ENCODE measurements at places on chromosomes 3 and 15.

- no peak for DNase-seq
Measured at GRCh38 chr3:63047068-63047467, 171.9 kb upstream of the CADPS start.

DNA sequence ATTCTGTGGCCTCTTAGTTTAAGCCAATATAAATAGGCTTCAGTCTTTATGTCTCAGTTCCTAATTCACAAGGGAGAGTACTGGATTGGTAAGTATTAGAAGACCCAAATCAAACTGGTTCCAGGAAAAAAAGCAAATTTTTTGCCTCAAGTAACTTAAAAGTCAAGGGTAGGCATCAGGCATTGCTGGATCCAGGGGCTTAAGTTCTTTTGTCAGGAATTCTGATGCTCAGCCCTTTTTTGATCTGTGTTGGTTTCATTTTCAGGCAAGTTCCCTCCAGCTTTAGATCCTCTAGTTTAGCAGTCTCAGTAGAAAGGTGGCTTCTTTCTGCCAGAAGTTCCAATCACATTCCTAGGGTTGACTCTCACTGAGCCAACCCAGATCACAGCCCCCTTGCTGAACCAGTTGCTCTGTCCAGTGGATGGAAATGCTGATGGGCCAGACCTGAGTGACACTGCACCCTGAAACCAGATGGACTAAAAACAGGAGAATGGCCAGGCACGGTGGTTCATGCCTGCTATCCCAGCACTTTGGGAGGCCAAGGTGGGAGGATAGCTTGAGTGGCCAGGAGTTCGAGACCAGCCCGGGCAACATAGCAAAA is 253.5 kb downstream of the SHQ1 start:
- no peak for DNase-seq

DNA sequence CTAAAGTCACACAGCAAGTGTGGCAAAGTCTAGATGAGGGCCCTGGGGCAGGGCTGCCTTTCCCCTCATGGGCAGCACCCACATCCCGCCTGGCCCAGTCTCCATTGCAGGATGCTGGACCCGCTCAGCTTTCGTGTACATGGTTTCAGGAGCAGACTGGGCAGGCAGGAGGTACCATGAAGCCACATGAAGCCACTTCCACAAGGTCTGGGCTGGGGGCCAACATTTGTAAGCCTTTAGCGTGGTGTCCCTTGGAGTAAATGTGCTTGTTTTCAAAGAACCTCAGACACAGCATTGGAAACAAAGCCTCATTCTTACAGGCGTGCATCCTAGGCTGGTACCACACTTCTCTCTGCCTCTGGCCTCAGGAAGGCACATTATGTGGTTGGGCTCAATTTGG is 34.5 kb downstream of the UMPS start:
- DNase-seq: no peak

DNA sequence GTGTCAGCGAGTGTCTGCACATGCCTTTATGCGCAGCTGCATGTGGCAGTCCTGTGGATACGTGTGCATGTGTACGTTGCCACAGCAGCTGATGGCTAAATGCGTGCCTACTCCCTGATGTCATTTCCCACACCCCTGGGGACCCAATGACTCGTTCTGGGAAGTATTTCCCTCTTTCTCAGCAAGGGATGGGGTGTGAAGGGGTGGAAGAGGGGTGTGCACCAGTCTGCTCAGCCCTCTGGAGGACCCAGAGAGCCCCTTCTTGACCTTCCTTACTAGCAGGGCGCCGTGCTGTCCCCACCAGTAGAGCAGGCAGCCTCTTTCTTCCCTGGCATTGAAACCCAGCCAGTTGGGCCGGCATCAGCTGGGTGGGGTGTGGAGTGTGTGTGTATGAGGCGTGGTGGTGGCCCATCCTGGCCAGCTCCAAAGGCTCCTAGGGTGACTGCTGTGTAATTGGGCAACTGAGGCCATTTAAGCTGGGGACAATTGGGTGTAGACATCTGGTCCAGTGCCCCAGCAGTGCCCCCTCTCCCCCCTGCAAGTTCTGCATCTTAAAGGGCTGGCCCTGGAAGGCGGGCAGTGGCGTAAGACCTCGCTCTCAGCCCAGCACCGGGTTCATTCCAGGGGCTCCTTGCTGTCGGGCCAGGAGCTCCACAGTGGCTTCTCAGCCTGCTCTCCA is 19.2 kb downstream of the SNX33 start:
- DNase-seq: no peak

DNA sequence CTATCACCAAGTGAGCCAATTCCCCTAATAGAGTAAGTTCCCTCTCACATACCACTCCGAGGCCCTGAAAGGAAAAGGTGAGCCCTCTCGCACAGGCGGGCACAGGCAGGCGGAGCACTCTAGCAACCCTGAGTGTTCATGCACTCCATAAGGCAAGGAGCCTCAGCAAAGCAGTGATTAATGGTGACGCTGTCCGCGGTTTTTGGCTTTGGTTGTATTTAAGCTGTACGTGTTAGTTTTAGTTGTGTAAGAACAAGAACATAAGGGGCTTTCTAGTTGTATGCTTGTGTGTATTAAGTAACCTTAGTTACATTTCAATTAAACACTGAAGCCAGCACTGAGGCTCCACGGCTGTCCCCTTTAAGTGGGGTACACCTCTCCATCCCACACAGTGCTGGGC is 33.1 kb downstream of the KLHL25 start:
- DNase-seq: no peak

DNA sequence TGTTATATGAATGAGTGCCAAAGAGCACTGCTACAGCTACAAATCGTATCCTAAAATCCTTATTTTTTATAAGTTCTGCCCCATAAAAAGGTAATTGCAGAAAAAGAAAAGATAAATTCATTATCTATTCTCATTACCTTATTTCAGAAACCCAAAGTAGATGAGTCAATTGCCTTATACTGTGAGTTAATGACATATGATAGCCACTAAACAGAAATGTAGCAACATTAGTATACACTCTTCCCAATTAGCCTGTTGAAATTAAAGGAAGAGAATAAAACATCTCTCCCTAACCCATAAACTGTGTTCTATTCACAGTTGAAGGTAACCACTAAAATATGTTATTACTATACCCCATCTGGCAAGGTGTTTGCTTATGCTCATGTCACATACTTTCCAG is 11.0 kb downstream of the TBL1XR1 start:
- no peak for DNase-seq

GRCh38 chr3:145648396-145648795 is 512.6 kb downstream of the PLOD2 start:
- no peak for DNase-seq

- no peak for DNase-seq
Measured at GRCh38 chr3:60391292-60391691, 860.0 kb downstream of the FHIT start.

GRCh38 chr3:58924578-58924977 is 125.2 kb downstream of the CFAP20DC start:
- DNase-seq: no peak

DNA sequence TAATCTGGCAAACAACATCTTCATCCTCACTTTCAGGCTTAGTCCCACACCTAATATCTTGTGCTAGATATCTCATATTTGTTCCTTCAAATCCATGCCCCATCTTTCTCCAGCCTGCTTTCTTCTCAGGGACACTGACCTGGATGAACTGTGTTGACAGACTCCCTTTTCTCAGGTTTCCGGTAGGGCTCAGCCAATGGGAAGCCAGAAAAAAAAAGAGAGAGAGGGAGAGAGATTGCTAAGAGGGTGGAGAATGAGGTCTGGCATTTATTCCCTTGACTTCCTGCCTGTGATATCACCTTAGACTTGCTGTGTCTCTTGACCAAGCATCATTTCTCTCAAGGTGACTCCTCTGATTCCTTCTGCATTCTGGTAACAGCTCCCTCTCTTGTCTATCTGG is 145.6 kb upstream of the ABI3BP start:
- DNase-seq: no peak

GRCh38 chr3:127478922-127479321 is 111.6 kb downstream of the TPRA1 start:
- DNase-seq: no peak

DNA sequence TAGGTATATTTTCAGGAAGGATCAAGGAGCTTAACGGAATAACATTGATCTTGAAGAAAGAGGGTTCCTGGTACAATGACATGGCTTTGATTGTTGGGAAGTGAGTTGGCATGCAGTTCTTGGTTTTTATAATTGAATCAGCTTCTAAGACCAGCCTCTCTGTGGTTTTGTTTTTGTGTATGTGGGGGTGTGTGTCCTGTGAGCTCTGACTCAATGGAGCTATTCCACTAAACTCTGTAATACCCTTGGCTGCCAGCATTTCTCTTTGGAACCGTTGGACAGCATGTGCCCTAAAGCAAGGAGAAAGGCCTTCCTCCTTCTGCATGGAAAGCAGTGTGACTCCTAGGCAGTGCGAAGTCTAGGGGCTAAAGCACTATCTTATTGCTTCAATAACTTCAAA is 124.8 kb downstream of the EDEM1 start:
- no peak for DNase-seq

GRCh38 chr3:149572796-149573414 is 84.9 kb downstream of the WWTR1 start:
- DNase-seq: no peak

GRCh38 chr15:36755341-36756000 is 176.0 kb downstream of the CDIN1 start:
- no peak for DNase-seq

GRCh38 chr3:38497031-38497430 is 891 bp downstream of the EXOG start:
- no peak for DNase-seq

DNA sequence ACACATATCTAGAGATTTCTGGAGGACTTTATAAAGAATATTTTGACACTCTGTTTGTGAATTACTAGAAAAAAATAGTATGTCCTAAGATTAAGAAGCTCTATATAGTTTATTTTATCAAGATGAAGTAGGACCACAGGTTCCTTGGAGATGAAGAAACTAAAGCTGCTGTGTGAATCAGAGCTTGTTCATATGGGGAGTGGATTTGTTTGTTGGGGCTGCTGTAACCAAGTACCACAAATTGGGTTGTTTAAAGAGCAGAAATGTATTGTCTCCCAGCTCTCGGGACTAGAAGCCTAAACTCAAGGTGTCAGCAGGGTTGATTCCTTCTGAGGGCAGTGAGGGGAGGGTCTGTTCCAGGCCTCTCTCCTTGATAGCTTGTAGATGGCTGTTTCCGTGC is 270.6 kb upstream of the UMPS start:
- DNase-seq: no peak

DNA sequence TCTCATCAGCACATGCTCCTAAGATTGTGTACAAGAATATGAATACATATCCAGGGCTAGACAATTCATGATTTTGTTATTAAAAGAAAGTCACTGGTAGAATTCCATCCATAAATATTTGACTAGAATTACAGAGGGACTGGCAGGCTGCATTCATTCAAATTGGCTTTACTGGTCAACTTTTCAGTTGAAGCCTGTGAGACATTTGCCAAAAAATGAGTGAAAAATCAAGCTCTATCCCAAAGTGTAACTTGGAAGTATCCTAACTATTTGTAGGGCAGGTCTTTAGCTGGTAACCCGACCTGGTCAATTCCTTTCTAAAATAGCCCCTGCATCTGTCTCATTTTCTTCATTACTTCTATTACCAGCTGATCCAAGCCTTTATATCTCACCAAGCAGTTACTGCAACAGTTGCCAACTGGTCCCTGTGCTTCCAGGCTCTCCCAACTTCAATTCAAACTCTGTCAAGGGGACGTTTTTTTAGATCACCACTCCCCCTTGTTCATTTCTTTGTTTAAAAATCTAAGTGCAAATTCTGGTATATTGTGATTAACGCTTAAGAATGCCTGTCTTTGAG is 173.1 kb upstream of the TBL1XR1 start:
- DNase-seq: no peak

DNA sequence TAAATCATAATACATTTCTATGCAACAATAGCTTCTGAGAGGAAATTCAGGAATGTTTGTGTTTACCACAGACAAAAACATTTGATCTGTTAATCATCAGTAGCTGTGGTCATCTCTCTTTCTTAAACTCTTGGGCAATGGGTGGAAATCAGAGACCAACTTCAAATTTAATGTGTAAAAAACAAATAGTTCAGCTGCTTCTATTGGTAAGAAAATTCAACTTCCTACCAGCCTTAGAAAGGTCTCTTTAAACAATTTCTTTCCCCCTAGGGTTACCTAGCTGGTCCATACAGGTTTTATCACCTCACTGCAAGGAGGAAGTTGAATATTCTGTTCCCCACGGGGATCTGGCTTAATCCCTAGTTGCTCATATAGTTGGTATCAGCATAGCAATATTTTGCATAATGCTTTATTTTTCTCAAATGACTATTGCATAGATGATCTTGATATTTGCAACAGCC is 20.3 kb upstream of the PPP4R2 start:
- no peak for DNase-seq

DNA sequence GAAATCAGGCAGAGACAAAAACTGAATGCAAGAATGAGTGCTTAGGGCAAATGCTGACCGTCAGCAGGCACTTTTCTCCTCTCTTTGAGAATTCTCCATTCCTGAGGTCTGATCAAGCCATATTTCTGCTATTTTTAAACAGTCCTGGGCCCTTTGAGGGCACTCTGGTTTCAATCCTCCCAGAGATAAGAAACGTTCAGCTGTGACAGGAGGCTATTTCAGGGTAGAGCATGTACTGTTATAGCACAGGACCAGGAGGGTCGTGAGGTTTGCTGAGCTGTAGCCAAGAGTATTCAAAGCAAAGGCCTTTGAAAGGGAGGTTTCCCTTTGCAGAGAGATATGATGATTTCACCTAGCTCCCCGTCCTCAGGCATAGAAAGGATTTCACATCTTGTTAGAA is 39.6 kb upstream of the PDZRN3 start:
- no peak for DNase-seq

- no peak for DNase-seq
Measured at GRCh38 chr3:11080492-11080891, 73.8 kb upstream of the HRH1 start.

GRCh38 chr3:47504113-47504512 is 9.4 kb downstream of the ELP6 start:
- DNase-seq: no peak

DNA sequence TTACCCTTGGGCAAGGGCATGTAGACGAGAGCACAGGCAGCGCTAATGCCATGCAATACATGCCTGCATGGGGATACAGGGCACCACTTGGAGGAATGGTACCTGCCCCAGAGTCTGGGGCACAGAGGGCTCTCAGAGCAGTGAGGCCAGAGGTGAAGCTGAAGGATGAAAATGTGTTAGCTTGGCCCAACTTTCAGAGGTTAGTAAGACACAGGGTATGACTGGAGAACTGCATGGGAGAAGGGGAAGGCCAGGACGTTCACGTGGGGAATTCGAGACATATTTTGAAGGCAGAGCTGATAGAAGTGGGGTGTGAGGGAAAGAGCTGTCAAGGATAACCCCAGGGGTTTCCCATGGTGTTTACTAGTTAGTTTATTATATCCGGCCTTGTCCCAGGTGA is 19.6 kb downstream of the CSRNP1 start:
- DNase-seq: no peak

DNA sequence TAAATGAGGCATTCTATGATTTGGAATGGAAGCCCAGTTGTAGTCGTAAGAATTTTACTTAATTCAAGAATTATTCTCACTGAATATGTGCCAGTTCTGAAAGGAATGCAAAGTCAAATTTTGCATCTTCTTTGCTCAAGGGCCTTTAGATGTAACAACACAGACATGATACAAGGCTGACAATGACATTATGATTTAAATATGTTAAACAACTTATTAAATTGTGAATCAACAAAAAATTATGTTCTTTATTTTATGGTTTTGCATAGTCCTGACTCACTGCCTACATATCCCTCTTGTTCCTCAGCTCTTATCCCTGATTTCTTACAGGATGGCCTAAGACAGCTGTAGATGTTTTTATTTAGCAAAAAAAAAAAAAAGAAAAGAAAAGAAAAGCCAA is 170.9 kb upstream of the NR2E3 start:
- DNase-seq: no peak

GRCh38 chr3:27679691-27680090 is 42.4 kb downstream of the EOMES start:
- no peak for DNase-seq

- DNase-seq: no peak
Measured at GRCh38 chr3:4078903-4079302, 224.3 kb upstream of the SETMAR start.
